ENCODE measurements at places on chromosomes 2 and 18.

DNA sequence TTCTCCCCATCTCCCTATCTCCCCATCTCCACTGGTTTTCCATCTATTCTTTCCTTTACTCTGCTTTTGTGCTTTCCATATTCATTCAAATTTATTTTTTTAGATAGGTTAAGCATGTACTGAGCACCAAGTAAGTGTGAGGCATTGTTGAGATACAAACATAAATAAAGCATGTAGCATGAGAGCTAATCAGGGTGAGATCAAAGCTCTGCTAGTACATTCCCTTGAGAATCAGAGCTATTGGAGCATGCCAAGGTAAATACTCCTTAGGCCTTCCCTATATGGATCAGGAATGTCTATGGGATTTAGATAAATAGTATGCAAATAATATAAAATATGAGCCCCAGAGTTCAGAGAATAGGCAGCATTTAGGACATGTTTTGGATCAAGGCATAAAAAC is 25.3 kb downstream of the BABAM2 start:
- DNase-seq, result no peak

GRCh38 chr2:215736653-215737290 is 276.6 kb downstream of the MREG start:
- DNase-seq, result peak; percentile 23

DNA sequence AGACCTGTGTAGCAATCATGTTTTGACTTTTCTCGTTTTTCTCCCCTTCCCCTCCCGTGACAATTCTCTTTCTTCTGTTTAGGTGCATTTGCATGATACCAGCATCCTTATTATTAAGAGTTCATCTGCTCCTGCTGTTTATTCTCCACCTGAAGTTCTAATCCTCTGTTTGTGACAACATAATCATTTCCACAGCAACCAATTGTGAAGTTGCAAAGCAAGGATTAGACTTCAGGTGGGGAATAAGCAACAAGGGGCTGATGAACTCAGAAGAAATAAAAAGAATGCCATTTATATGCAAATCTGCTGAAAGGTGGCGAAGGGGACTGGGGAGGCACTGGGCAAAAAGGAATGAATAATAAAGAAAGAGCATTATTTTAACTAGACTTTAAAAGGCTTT is 124.8 kb upstream of the LINC00305 start:
- DNase-seq, result peak; percentile 78

GRCh38 chr2:176125772-176126054 is 3.2 kb downstream of the HOXD9 start:
- no peak for DNase-seq

GRCh38 chr18:48053881-48054816 is 123.7 kb upstream of the SMAD2 start:
- DNase-seq, result no peak

DNA sequence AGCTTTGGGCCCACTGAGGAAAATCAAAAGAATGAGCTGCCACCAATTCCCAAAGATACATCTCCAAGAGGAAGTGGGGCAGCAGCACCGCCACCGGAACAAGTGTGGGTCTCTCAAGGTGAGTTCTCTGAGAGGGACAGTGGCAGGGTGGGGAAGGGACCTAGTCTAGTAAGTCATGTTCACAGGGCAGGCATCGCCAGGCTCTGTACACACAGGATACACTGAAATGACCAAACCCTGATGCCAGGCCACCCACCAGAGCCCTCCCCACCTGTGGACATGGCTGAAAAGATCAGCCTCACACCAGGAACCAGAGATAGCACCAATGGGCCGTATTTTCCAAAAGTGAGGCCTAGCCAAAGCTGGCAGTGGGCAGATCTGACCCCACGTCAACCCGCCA is 108.2 kb upstream of the SMAD2 start:
- DNase-seq, result no peak

DNA sequence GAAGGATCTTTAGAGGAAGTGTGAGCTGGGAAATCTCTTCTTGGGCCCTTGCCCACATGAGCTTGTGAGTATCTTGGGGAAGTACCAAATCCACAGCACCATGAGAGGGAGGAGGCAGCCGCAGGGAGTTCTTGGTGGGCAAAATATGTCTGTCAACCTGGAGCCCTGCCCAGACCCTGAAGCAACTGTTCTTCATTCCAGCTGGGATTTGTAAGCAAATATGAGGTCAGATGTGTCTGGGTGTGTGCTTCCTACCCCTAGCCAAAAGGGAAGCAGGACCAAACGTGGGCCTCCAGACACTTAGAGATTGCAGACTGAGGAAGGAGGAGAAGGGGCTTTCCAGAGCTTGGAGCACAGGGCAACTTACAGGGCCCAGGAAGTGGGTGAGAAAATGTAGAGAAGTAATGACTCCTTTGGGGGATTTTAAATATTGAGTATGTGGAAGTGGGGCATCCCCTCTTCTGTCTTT is 41.9 kb downstream of the TMEM247 start:
- no peak for DNase-seq

- DNase-seq, result no peak
Observed at GRCh38 chr18:54606835-54607212, 15.8 kb downstream of the DYNAP start.

DNA sequence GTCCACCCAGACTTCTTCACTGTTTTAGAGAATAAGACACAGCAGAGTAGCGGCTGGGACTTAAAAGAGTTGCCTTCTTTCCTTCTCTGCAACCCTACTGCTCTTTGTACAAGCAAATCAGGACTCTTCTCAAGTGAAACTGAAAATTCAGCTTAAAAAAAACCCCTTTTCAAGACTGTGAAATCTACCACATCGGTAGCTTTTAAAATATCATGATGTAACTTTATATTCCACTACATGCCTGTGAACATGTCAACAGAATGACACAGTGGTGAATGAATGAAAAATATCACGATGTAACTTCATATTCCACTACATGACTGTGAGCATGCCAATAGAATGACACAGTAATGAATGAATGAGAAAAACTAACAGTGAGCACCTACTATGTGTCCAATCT is 53.4 kb downstream of the TCF4 start:
- no peak for DNase-seq

DNA sequence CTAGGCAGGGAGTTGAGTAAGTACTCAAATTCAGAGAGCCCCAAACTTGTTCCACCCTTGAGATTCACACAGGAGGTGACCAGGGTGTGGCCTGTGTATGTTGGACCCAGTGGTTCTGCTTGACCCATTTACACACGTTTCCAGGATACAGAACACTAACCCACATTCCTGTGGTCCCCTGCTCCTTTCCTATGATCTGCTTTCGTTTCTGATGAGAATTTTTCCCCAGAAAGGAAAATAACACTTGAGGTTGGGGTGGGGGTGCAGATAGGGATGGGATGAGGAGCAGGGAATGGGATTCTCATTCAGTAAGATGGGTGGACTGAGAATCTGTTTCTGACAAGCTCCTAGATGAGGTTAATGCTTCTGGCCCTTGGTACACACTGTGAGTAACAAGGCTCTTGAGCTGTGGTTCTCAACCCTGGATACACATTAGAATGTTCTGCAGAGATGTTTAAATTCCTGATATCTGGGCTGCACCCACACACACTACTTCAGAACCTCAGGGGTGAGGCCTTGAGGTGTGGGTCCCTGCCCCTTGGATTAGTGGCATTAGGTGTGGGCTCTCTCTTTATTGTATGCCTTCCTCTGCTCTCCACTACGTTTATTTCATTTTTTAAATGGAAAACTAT is 58.4 kb downstream of the TPGS2 start:
- no peak for DNase-seq

DNA sequence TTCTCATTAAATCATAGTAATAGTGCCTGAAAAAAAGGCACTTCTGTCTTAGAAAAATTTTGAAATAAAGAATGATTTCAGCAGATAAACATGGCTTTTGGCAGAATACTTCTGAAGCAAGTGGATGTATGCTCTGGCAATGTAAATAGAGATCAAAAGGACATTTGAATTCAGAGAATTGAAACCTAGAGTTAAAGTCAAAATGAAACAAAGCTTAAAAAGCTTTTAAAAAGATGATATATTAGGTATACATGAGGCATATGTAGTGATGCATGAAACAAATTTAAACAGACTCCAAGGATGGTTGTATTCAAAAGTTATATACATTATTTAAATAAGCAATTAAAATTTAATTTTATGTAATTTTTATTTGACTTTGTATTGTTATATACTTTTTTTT is 1344.5 kb upstream of the TMEFF2 start:
- DNase-seq, result no peak

DNA sequence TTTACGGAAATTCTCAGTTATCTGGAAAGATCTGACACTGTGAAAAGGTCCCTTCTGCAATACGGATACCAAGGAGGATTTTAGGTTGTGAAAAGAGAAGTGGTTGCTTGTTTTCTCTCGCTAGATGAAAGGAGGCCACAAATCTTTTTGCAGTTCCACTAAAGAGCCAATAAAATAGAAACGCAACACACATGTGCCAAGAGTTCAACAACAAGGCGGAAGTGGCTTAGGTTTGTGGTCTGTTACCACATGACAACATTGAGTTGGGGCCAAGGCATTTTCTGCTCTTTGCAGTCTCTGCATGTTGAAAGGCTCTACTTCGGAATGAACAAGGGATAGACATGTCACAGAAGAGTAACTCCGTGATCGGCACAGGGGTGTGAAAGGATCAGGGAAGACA is 115.7 kb upstream of the OSR1 start:
- no peak for DNase-seq

GRCh38 chr18:75350512-75350839 is 77.0 kb downstream of the SMIM21 start:
- DNase-seq, result peak; percentile 47

- no peak for DNase-seq
Observed at GRCh38 chr2:33272001-33272400, 204.4 kb upstream of the RASGRP3 start.

GRCh38 chr2:186949726-186950256 is 100.8 kb upstream of the ZSWIM2 start:
- DNase-seq, result no peak

- no peak for DNase-seq
Observed at GRCh38 chr2:57278451-57278850, 768.2 kb upstream of the VRK2 start.

- DNase-seq, result no peak
Observed at GRCh38 chr2:47767880-47768609, 14.9 kb upstream of the MSH6 start.

DNA sequence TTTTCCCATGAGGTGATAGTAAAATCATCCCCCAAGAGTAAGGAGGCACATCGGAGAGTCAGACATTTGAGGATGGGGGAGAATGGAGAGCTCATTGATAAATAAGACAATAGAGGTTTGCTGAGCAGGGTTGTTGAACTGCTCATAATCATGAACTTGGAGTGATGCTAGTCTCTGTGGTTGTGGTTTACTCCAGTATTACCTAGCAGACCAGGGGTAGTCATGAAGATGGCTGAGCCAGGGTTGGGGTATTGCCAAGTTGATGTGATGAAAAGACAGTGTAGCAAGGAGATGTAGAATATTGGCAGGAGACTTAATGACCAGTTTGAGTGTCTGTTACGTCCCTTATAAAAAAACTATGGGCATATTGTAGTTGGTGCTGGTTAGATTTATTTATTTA is 25.4 kb downstream of the CYBRD1 start:
- no peak for DNase-seq

DNA sequence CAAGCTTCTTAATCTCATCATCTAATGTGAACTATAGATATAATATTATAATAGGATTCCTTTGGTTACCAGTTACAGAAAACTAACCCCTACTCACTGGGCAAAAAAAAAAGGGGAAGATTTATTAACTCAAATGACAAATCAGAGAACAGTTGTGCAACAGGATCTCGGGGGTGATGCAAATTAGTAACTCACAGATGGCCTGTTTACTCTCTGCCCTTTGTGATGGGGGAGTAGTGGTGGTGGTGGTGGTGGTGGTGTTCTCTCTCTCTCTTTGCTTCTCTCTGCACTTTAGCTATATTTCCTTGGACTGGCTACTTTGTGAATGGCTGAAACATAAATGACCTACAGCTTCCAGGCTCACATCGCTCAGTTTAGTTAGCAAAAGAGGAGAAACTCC is 59.0 kb downstream of the TMEM247 start:
- DNase-seq, result no peak

- DNase-seq, result no peak
Observed at GRCh38 chr2:159497847-159498246, 118.5 kb downstream of the BAZ2B start.

- DNase-seq, result no peak
Observed at GRCh38 chr2:67923696-67924095, 139.1 kb downstream of the C1D start.

DNA sequence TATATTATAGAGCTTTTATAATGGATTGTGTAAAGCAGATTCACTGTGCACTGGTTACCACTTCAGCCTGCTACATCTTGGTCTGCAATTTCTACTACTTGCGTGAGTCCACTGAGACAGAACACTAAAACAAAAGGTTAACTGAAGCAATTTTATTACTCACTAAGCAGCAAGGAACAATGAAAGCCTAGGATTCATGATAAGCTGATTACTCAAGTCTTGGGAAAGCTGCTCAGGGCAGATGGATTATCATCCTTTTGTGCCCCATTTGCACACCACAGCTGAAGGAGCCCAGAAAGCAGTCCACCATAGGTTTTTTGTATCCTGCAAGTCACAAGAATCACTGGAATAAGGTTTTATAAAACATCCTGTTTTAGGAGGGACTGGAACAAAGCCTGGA is 1215.2 kb upstream of the TMEFF2 start:
- DNase-seq, result no peak

DNA sequence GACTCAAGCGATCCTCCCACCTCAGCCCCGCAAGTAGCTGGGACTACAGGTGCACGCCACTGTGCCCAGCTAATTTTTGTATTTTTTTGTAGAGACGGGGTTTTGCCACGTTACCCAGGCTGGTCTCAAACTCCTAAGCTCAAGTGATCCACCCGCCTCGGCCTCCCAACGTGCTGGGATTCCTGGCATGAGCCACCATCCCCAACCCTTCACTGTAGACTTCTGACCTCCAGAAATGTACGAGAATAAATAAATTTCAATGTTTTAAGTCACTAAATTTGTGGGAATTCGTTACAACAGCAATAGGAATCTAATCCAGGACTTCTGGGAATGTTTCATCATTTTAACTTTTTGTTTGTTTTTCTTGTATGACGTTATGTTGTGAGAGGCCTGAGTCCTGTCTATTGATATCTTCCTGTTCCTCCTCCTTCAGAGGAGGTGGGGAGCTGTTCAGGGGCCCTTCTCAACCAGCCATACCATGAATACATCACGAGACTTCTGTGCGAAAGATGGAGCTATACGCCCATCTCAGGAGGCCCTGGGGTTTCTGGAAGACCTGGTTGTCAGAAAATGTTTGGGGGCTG is 40.0 kb downstream of the TEX44 start:
- no peak for DNase-seq

- no peak for DNase-seq
Observed at GRCh38 chr2:207230261-207231105, 64.7 kb upstream of the KLF7 start.

- DNase-seq, result no peak
Observed at GRCh38 chr2:38735999-38736320, 15.2 kb downstream of the SRSF7 start.

DNA sequence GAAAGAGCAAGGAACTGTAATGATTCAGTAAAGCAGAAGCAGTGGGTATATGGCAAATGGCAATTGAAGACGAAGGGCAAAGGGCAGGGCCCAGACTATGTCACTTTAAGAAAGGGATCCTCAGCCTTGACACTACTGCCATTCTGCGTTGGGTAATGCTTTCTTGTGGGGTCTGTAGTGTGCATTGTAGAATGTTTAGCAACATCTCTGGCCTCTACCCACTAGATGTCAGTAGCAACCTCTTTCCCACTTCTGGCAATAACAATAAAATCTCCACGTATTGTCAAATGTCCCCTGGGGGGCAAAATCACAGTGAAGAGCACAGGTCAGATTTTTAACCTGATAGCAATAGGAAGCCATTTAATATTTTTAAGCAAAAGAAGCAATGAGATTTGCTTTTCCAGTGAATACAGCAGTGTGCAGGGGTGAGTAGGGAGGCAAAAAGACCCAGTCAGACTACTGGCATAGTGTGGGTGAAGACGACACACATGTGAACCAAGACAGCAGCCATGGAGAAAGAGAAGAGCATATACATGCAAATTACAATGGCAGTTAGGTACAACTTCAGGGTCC is 209.5 kb downstream of the DYM start:
- DNase-seq, result peak; percentile 3
